ENCODE measurements at places on chromosomes 2 and 18.

GRCh38 chr18:24968238-24968775, 383.7 kb downstream of the ZNF521 start:
- no peak for DNase-seq

GRCh38 chr2:174841350-174841749, 77.1 kb upstream of the CHRNA1 start:
- DNase-seq = no peak

DNA sequence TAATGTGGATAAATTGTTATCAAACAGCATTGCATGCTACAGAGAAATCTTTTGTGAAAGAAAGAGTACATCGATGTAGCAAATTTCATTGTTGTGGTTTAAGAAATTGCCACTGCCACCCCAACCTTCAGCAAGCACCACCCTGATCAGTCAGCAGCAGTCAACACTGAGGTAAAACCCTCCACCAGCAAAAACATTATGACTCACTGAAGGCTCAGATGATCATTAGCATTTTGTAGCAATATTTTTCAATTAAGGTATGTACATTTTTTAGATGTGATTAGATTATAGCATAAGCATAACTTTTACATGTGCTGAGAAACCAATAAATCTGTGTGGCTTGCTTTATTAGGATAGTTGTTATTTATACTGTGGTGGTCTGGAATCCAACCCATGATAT, 75.5 kb downstream of the ZNF385B start:
- DNase-seq = no peak

DNA sequence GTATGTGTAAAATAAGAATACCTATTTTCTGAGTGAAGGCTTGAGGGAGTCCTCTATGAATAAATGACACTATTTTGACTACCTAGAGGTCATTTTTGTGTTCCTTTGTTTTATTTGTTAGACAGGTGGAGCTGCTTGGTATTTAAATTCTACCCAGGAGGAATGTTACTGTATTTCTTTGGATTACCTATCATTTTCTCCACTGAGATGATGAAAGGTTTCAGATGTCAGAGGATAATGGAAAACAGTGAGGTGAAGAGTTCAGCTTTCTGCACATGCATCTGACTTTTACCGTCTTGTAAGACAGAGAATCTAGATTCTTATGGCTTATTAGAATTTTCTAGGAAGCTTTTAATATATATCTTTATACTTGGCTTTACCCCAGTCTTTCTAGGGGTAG, 689.8 kb upstream of the NXPH2 start:
- no peak for DNase-seq

DNA sequence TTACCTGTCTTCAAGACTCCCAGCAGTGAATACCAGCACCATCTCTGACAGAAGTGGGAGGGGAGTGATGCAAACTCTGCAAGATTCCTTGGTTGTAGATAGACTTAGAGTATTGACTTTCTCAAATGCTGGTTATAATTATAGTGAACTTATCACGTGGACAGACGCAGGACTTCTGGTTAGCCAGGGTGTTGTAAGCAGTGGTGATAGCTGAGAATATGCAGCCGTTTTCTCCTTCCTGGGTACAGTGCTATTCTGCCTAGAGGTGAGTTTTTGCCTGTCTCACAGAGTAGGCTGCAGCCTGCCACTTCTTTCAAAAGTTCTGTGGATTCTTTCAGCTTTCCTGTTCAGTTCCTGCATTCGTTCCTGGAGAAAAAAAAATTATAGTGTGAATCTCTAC, 733 bp upstream of the CXCR2 start:
- no peak for DNase-seq

DNA sequence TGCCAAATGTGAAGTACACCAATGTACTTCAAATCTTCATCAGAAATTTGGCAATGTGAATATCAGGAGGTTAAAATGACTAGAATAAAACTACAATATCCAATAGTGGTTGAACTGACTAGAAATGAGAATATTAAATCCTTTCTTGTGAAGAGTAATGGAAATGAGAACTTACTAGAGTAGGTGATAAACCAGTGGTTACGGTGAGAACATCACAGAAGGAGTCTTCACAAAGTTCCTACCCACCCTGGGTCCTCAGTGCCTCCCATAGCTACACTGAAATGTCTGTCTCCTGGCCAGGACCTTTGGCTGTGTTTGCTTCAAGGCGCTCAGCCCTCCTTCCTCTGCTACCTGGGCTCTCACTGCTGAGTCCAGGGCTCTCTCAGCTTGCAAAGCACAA, 289.7 kb downstream of the STK39 start:
- no peak for DNase-seq

GRCh38 chr2:238140721-238141540, 2.5 kb downstream of the KLHL30 start:
- no peak for DNase-seq

DNA sequence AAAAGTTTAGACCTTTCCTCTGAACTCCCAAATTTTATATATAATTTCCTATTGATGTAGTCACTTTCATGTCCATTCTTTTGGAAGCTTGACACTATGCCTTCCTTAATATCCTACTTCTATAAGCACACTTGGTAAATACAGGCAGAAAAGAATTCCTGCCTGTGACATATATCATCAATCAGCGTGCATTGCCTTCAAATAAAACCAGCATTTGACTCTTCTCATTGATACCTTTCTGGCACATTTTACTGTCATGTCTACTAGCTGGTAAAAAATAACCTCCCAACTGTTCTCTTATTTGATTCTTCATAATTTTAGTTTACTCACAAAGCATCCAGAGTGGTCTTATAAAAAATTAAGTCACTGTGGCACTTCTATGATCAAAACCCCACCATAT, 693.5 kb downstream of the CBLN2 start:
- no peak for DNase-seq

GRCh38 chr2:136901732-136902131, 136.4 kb downstream of the THSD7B start:
- DNase-seq = no peak

DNA sequence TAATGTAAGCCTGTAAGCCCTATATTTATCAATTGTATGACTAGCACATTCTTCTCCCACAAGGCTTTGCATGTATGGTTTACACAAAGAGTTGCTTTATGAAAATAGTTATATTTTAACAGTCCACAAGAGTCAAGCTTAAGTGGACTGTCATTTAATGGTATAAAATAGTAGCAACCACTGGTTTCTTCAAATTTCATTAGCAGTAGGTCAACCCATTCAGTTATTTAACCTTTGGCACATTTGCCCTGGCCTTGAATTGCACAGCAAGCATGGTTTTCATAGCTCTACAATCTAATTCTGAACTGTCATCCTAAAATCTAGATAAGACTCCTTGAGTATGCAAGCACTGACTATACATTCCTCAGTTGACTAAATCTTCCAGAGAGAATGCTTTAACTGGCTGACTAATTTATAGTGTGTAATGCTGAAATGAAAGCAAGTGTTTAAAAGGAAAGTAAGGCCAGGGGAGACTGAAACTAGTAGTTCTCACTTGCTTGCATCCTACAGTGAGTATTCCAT, 1.8 kb downstream of the DPP4 start:
- DNase-seq = no peak

DNA sequence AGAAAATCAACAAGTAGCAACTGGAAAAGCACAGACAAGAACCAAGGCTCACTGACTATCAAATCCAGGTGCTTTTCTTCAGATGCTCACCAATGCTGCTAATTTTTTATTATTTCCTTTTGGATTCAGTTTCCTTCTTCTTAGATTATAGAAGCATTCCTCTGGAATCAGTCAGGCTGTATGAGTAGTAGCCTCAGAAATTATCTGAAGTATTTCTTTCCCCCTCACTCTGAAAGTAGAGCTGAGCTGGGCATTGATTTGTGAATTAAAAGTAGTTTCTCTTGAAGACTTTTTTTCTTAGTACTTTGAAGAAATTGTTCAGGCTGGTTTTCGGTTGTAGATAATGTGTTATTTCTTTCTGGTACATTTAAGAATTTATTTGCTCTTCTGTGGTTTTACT, 273.7 kb downstream of the NOL4 start:
- no peak for DNase-seq

DNA sequence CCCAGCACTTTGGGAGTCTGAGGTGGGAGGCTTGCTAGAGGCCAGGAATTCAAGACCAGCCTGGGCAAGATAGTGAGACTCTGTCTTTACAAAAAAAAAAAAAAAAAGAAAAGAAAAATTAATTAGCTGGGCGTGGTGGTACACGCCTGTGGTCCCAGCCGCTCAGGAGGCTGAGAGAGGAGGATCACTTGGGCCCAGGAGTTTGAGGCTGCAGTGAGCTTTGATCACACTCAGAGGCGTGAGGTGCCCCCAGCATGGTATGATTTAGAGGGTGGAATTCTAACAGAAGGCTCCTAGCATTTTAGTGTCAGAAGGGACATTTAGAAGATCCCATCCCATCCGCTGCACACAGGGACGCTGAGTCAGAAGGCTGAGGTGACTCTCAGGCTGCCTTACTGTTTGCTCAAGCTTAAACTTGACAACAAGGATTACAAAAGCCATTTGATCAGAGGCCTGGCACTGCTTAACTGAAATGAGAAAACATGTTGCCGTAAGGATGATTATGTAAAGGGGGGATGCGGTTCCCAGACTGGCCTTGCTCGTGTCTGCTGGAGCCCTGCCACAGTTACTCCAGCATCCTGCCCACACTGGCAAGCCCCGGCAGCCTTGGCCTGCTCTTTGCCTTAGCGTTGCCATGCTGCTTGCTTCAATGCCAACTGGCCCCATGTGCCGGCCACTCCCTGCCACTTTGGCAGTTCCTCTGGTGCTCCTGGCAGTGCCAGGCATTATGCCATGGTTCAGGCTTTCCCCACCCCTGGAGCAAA, 45.6 kb upstream of the SLC1A4 start:
- no peak for DNase-seq

GRCh38 chr2:196433116-196433515, 206.4 kb upstream of the CCDC150 start:
- DNase-seq = no peak

DNA sequence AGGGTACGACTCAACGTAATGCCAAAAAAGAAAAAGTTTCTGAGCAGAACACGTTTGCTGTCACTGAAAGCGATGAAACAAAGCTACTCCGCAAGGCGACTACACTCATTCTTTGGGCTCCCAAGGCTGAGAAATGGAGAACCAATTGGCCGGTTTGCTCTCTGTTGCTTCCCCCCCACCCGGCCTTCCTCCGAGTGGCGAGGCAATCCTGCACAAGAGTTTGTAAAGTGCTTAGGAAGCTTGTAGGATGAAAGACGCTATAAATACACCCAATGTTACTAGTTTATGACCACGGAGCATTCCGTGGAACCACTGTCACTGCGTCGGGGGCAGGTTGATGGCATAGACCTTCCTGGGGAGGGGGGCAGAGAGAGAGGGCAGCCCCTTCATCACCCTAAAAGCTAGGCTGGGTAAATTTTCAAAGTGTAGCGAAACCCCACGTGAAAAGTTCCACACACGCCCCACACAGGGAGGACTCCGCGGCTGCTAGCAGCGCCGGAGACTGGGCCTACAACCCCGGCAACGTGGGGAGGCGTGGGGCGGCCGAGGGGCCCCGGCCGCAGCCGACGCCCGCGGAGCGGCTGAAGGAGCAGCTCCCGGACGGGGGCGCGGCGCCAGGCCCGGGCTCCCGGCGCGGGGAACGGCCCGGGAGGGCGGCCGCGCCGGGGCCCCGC, 915 bp downstream of the CUL3 start:
- peak; percentile 27 for DNase-seq

GRCh38 chr2:68832233-68832869, 38.8 kb downstream of the BMP10 start:
- peak; percentile 71 for DNase-seq

DNA sequence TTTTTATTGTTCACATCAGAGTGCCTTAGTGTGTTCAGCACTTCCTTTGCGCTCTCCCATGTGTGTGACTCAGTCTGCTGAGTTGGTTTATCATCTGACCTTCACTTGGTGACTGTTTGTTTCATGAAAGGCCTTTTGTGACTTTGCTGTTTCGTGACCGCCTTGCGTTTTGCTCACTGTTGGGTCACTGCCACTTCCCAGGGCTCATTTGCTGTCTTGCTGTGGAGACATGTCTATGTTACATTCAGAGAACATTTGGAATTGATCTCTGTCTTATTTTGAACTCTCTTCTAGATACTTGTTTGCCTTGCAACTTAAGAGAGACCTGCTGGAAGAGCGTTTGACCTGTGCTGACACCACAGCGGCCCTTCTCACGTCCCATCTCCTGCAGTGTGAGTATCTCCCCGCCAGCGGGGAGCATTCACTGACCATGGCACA, 54.7 kb downstream of the FARP2 start:
- no peak for DNase-seq

DNA sequence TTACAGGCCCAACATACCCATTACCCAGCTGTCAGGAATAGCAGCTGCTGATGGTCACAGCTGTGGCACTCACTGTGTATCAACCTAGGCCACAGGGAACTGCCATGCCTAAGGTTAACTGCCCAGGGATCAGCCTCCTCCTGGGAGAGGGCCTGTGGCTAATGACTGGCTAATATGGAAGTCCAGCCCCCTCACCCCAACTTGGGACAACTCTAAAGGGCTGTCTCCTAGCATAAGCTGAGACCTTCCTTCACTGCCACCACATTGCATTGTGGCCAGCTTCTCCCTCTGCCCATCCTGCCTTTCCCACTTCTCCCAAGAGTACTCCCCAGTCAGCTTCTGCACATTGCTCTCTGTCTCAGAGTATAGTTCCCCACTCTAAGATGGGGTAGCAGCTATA, 316.5 kb downstream of the SMAD2 start:
- no peak for DNase-seq

GRCh38 chr2:85076618-85077274, 56.4 kb upstream of the TCF7L1 start:
- DNase-seq = no peak

DNA sequence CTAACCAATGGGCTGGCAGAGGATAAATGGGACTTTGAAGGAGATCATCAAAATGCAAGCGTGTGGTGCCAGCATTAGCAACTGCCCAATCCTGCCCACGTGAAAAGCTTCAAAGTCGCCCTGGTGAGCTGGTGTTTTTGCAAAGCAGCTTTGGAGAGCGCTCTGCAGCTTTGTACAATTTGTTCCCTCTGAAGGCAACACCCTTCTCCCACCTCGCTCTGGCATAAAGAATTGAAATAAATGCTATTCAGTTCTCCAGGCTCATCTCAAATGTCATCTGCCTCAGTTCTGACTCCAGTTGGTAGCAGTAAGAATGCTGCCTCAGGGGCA, 3.5 kb downstream of the COPS9 start:
- no peak for DNase-seq

DNA sequence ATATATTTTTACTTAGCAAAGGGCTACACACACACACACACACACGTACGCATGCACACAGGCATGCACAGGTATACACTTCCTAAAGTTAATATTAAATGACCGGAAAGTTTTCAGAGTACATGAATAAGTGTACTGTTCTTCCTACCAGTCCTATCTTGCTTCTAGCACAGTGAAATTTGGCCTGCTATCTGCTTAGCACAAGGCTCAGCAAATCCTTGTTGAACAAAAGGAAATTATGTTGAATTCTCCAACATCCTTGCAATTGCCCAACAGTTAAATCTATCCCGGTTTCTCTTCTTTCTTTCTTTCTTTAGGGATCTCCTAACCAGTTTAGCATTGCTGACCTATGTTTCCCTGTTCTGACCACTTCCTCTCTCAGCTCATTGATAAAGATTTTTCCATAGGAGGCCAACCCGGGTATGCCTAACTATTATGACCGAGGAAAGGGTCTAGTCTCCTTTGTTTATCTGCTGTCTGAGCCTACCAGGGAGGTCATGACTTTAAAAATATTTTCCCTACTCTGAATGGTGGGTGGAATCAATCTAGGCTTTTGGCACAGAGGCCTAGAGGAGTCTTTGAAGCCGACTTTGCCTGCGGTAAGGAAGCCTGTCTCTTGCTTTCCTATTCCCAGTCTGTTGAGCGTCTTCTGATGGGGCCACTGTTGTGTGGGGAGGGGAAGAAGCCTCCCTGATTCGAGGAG, 400.7 kb downstream of the HRH4 start:
- no peak for DNase-seq

GRCh38 chr18:63956755-63957154, 7.7 kb downstream of the HMSD start:
- DNase-seq = no peak

GRCh38 chr2:171883275-171883893, 10.7 kb downstream of the SLC25A12 start:
- DNase-seq = no peak
